ENCODE measurements at places on chromosomes 16 and 17.

DNA sequence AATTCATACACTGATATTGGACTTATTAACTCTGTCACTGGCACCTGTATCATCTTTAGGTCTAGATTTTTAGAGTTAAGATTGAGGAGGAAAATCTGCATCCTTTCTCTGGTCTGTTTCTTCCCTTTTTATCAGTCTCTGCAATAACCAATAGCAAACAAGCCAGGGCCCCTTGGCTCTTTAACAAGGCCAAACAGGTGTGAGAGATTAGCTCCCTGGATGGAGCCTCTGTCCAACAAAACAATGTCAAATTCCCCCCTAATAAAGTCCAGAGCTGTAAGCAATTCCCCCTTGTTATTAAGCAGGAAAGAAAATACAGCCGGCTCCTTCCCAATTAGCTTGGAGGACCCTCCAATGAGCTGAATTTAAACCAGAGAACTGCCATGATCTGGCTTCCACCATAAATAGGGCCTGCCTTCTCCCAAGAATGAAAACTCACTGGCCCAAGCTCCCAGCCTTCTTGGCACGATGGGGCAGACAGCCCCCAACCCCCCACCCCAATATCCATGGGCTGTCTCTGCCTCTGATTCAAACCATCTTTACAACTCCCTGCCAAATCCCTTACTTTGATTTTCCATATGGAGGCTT is 56.1 kb upstream of the SOX9 start:
- no peak for DNase-seq

- no peak for DNase-seq
Measured at GRCh38 chr16:8380311-8380710, 210.0 kb downstream of the TMEM114 start.

DNA sequence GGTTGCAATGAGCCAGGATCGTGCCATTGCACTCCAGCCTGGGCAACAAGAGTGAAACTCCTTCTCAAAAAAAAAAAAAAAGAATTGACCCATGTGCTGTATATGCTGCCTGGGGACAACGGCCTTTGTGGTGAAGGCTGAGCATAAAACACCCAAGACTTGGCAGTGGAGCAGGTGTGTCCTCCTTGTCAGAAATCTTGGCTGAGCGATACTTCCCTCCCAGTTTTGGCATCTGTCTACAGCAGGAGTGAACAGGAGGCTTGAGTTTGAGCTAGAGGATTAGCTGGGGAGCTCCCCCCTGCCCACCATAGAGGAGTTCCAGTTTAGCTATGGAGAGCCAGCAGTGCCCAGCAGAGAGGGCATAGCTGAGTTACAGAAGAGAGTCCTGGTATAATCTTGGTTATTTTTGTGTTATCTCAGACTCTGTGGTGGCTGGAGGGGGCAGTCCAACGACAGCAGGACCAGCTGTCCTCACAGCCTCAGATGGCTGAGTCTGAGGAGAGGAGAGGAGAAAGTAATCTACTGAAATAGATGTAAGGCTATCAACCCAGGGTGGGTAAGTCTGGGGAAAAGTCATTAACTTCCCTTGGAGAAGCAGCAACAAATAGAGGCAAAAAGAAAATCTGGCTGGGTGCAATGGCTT is 18.4 kb downstream of the SP2 start:
- no peak for DNase-seq

- DNase-seq = no peak
Measured at GRCh38 chr16:53058441-53058840, 3.6 kb downstream of the CHD9 start.

- DNase-seq = no peak
Measured at GRCh38 chr16:16001596-16002255, 52.3 kb downstream of the ABCC1 start.

Measured in activated T-cell treated with anti-CD3 and anti-CD28 coated beads, Interleukin-2, amount 50 U/mL, for 72 hours (primary cell).